ENCODE measurements at places on chromosomes 2 and 18.

DNA sequence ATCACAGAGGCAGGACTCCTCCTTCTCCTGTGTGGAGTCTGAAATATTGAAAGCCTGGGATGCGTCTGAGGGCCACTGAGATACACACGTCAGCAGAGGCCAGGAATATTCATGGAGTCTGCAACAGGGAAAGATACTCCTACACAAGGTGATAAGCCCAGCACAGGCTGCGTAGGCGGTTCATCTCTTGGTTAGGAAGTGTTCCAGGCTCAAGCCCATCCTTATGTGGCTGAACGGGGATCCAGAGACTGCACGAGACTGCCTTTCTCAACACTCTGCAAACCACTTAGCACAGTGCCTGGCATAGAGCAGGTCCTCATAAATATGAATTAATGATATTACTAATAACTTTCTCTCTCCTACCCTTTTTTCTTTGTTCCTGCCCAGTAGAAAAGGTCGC is 29.2 kb upstream of the AGPS start:
- no peak for DNase-seq

GRCh38 chr18:79344208-79344581 is 51.5 kb upstream of the NFATC1 start:
- DNase-seq: no peak

GRCh38 chr18:3248062-3248657 is 559 bp downstream of the MYL12A start:
- DNase-seq: no peak

DNA sequence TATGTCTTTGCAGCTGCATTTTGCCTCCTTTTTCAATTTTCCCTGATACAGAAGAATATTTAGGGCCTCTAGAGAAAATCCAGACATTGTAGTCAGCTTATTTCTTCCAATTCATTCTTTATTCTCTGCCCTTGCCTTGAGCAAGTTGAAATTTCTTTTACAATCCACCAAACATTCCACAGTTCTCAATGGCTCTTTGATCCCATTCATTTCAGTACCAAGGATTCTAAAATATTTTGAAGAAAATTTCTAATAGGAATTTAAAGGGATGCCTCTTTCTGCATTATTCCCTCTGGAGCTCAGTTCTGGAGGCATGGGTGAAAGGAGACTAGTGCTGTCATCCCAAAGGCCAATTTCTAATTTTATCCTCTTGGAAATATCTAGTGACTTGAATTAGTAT is 61.2 kb downstream of the COL5A2 start:
- no peak for DNase-seq

GRCh38 chr2:231622963-231623362 is 30.3 kb downstream of the TEX44 start:
- no peak for DNase-seq

GRCh38 chr2:75798569-75798968 is 87.9 kb upstream of the GCFC2 start:
- DNase-seq: no peak

- no peak for DNase-seq
These were observed 369.9 kb downstream of the CLIP4 start for GRCh38 chr2:29485117-29485516.

DNA sequence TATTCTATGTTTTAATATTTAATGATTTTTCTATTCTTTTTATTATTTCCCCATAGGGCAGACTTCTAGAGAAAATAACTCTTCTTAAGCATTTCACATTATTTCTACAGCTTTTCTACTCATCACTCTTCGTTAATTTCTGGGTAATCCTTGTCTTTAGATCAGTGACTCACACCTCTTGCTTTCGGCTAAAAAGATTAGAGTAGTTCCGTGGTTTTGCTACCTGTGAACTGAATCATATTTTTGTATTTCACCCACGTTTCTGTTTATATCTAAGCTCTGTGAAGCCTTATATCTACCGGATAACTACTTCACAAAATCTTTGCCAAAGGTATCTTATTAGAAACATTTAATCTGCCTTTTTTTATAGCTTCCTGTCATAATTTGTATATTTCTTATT is 685.5 kb upstream of the FSHR start:
- DNase-seq: no peak

- no peak for DNase-seq
These were observed 28.3 kb upstream of the NTSR2 start for GRCh38 chr2:11698009-11698922.

- no peak for DNase-seq
These were observed 100.3 kb downstream of the DPP10 start for GRCh38 chr2:114542695-114543094.

GRCh38 chr2:10165282-10165681 is 42.7 kb downstream of the RRM2 start:
- DNase-seq: no peak

DNA sequence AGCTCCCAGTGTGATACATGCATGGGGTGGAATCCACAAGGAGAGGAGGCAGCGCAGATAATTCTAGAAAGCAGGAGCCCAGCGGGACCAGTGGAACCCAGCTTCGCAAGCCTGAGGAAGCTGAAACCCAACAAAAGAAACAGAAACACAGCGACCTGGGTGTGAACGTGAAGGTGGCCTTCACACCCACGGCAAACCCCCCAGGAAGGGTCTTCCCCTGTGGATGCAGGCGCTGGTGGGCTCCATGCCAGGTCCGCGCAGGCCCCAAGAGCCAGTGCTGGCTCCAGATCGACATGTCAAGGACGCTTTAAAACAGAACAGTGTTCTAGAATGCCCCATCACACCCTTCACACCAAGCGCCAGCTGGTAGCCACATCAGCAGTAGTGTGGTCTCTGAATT is 22.1 kb downstream of the KIF1A start:
- DNase-seq: no peak

DNA sequence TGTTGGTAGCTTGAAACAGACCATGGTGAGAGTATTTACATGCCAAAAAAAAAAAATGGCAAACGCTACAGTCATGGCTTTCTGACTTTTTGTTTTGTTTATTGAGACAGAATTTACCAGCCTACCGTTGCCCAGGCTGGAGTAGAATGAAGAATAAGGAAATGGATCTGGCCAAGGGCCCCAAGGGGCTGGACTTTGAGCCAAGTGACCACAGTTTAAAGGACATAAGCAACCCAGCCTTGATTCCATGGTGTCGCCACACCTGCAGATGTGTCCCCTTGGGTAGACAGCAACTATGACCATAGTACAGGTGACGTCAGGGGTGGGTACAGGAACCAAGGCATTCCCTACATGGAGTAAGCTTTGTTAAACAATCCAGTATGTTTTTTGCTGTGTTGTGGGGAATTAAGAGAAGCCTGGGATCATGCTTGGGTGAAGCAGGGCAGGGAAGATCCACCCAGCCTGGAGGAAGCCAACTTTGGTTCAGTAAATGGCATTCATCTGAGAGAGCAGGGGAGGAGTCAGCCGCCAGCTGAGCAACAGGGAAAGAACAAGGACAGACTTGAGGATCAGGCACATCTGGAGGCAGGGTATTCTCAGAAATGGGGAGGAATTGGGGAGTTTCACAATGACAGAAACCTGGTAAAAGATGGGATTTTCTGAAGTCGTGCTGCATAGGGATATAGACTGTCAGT is 110.3 kb upstream of the SH3BP4 start:
- DNase-seq: no peak

DNA sequence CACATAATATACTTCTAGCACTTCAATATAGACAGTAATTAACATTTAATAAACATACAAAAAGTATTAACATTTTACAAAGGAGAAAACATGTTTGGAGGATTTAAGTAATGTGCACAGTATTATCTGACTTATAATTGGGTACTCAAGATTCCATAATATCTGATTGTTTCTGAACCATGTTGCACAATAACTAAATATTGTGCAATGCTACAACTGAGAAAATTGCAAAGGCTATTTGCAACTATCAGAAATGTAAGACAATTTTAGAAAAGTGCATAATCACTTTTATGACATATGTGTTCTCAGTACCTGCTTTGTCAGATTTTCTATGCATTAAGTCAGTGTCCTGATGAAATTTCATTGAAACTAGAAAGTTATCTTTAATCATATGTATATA is 934.6 kb downstream of the SOCS6 start:
- DNase-seq: no peak

- DNase-seq: no peak
These were observed 71.0 kb upstream of the MGAT4A start for GRCh38 chr2:98801921-98802321.

DNA sequence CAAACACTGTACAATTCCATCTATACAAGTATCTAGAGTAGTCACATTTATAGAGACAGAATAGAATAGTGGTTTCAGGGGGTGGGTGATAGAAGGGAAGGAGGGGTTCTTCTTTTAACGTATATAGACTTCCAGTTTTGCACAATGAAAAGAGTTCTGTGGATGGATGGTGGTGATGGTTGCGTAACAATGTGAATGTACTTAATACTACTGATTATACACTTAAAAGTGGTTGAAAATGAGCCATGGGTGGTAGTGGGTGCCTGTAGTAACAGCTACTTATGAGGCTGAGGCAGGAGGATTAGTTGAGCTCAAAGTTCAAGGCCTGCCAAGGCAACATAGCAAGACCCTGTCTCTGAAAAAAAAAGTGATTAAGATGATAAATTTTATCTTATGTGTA is 85.8 kb downstream of the SETBP1 start:
- no peak for DNase-seq

- no peak for DNase-seq
These were observed 31.3 kb downstream of the CIB4 start for GRCh38 chr2:26609839-26610277.

- DNase-seq: no peak
These were observed 1154.1 kb downstream of the RPIA start for GRCh38 chr2:89845532-89845931.

DNA sequence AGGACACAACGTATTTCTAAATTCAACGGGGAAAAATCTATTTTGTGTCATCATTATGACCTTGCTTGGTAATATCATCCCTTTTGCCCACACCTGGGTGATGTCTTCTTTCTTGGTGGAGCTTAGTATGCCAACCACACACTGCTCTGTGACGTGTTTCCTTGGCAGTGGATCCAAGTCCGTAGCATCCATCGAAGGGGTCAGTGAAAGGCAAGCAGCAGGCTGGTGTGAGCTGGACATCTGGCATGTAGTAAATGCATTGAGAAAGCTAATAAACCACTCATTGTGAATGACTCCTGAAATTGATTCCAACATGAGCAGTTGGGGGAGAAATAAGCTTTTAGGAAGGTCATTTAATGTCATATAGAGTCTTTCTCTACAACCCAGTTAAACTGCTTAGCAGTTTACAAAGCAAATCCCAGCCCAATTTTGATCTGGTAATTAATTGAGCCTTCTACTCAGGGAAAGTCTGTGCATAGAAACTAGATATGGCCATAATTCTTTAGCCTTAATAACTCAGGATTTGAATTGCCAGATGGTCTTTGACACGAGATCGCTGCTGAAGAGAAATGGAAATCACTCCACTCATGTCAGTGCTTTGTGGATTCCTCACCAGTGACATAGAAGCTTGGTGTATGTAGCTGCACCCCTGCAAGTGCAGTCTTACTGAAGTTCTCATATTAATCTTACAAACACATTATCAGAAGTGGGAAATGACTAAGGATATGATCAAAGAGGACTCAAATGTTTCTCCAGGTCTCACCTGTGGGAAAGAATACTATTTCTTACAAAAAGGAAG is 494.8 kb downstream of the CMPK2 start:
- DNase-seq: no peak

DNA sequence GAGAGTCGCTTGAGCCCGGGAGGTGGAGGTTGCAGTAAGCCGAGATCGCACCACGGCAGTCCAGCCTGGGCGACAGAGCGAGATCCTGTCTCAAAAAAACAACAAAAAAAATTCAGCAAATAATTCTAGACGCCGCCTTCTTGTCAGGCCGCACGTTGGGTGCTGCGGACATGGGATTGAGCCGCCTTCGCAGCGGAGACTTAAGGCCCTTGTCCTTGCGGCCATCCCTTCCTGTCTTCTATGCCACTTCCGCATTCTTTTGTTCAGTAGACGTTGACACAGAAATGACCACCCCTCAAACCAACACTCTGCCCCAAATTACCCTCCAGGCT is 15.8 kb downstream of the PTPN18 start:
- no peak for DNase-seq

DNA sequence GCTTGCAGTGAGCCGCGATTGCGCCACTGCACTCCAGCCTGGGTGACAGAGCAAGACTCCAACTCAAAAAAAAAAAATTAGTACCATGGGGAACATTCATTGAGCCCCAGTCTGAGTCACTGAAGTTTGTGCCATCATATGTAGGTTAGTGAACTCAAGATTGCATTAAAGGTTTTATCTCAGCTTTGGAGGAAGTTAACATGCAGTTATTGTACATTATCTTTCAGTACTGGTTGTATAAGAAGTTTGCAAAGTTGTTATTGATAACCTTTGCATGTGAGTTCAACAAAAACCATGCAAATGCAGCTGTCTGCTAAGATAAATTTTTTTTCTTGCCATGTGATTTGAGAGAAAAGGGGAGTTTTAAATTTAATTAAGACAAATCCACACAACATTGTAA is 95.7 kb downstream of the MEIS1 start:
- DNase-seq: no peak

DNA sequence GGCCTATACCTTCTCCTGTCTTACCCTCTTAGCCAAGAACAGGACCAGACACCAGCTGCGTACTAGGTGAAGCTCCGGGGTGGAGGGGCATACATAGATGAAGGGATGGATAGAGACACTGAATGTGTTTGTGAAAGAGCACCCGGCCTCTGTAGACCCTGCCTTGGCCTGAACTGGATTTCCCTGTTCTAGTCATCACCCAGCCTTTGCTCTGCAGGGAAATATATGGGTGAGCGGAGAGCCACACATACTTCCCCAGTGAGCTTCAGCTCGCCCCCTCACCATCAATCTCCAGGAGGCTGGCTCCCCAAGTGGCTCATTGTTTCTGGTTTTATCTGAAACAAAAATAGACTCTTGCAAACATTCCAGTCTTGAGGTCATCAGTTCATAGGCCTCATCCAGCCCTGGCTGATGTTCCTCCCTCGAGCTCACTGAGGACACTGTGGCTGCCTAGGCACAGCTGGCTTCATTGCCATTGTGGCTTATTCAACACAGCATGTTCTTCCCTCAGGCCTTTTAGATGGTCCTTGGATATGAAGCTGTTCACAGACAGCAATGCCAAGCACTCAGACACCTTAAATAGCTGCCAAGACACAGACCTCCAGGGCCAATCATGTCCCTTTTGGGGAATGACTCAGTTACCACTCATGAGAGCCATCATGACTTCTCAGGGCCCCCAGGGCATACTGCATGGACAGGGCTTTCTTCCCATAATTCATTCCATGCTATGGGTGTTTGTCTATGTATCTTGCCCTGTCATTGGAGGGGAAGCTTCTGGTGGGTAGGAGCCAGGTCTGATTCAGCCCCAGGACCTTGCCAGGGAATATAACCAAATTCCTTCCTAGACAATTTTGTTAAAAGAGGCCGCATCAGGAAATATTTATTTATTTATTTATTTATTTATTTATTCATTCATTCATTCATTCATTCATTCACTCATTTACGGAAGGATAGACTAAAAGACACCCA is 82.4 kb downstream of the TTC32 start:
- DNase-seq: no peak

DNA sequence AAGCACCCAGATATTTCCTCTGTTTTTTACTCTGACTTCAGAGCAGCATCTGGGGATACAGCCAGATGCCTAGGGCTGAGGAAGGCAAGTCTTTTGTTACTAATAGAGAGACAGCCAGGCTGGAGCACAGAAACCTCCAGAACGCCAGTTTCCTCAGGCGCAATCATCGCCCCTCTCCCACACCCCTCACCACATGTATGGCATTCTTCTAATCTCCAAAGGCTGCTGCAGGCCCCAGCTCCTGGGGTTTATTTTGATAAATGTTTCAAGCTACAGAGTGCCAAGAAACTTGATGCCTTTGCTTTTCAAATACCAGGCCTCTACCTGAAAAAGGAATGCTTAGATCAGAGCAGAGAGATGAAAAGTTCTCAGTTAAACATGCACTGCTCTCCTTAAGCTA is 283.6 kb downstream of the RBM43 start:
- no peak for DNase-seq

- no peak for DNase-seq
These were observed 113.2 kb downstream of the PIGN start for GRCh38 chr18:62073461-62074281.
